ENCODE measurements at places on chromosomes 16 and 17.
A peak's percentile ranks its signal among the peaks of the same experiment; 100 is the strongest.

- DNase-seq: no peak
Measured at GRCh38 chr16:3589441-3589921, 12.3 kb upstream of the NLRC3 start.

- DNase-seq: no peak
Measured at GRCh38 chr16:68519225-68519745, 19.8 kb upstream of the ZFP90 start.

DNA sequence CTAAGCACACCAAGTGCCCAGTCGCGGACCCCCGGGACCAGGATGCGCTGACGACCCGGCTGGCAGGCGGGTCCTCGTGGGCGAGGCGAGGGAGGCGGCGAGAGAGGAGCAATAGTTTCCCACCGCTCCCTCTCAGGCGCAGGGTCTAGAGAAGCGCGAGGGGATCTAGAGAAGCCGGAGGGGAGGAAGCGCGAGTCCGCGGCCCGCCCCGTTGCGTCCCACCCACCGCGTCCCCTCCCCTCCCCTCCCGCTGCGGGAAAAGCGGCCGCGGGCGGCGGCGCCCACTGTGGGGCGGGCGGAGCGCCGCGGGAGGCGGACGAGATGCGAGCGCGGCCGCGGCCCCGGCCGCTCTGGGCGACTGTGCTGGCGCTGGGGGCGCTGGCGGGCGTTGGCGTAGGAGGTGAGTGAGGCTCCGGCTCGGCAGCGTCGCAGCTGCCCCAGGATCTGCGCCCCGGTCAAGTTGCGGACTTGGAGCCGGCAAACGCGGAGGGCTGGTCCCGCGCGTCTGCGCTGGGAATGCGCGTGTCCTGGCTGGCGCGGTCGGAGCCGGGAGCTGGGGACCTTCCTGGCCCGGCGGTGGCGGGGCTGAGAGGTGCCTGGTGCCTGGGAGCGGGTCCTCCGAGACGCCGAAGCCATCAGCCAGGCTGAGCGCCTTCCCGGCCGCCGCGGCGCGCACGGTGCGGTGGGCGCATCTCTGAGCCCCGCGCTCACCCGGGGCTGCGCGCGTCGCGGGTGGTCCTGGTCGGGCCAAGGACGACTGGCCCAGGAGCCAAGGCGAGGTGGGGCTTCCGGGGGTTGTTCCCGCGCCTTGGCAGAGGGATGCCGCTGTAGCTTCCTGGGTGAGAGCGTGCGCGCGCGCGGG, at the start of gene ITGB3:
Gene ITGB3, plus strand, starts transcription at position 287 of the 862 bp plus-strand sequence. Its CDS starts 35 bp downstream, at position 322.
- no peak for DNase-seq

DNA sequence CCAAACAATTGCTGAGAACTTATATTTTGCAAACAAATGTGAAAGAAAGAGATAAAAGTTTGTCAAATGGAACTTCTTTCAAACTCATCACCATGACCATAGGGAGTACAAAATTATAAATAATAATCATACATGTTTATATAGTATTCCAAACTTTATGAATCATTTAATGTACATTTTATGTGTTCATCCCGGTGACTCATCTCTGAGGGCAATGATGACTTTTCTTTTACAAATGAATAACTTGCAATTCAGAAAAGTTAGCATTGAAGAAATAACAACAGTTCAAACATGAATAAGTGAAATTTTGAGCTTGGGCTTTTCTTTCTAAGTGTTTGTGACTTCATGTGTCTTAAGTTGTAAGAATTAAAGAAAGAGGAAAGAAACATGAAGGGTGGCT, 66.3 kb upstream of the CDH8 start:
- DNase-seq: no peak

DNA sequence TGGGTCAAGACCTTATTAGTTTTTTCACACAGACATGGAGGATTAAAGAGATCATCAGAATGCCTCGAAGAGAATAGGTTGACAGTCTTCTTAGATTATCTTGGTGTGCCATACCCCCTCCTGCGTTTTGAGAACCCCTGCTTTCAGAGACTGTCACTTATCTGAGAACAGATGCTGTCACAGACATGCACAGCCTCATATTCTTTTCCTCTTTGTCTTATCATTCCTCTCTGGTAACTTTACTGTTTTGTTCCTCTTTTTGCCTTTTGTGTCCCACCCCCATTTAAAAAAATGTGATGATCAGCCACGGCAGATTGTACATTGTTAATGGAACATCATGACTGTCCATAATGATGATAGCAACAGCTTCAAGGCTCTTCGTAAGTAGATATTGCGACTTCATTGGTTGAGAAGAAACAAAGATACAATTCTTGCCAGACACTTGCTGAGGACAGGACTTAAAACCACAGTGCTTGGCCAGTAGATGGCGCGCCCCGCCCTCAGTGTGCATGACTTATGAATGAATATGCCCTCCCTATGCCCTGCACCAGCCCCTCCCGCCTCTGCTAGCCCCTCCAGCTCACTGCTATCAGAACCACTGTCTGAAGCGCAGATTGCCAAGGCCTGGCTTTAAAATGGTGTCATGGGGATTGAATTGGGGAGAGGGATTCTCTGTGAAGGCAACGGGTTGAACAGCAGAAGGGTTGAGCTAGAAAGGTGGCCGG, 2.6 kb upstream of the PITPNC1 start:
- DNase-seq: peak; percentile 66

DNA sequence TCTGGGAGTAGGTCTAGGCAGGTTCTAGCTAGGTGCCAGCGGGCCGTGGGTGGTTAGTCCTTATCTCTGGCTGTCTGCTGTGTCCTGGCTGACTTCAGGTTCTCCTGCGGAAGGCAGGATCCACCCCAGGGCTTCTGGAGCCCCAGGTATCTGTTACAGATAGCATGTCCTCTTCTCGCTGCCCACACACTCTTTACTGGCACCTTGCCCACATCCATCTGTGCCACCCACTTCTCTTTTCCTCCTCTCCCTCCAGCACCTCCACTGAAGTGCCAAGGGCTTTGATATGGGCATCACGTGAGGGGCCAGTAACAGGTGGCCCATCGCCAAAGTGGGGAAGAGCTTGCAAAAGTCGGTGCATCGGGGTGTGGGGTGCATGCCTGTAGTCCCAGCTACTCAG, 4.6 kb upstream of the MPP2 start:
- no peak for DNase-seq

- no peak for DNase-seq
Measured at GRCh38 chr17:49727380-49727779, 19.6 kb upstream of the SLC35B1 start.

DNA sequence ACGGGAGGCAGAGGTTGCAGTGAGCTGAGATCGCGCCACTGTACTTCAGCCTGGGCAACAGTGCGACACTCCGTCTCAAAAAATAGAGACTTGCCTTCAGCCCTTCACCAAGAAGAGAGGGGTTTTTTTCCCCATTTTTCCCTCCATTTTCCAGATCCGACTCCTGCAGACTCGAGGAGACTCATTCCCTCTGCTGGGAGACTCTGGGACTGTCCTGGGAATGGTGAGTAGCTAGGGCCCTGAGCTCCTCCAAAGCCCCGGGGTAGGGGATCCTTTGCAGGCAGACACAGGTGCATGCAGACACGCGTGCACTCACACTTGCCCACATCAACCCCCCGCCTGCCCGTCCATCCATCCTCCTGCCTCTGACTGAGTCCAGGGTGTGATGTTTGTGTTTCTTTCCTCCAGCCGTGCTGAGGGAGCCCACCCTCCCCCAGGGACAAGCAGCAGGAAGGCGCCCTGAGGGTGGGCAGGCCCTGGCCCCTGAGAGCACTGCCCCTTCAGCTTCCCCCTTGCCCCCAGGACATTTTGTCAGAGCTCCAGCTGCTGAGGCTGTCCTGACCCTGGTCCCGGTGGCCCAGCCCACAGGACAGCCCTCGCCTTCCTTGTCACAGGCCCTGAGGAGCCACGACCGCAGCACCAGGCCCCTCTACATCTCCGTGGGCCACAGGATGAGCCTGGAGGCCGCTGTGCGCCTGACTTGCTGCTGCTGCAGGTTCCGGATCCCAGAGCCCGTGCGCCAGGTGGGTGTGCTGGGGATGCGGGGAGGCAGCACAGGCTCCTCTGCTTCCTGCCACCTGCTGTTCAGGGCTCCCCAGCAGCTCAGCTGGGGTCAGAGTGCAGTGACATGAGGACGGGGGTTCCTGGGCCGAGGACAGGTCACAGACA, 10.2 kb downstream of the ENDOV start:
- no peak for DNase-seq

GRCh38 chr16:76287466-76287865, 10.3 kb downstream of the CNTNAP4 start:
- DNase-seq: no peak

GRCh38 chr16:65989861-65990604, 376.5 kb upstream of the CDH5 start:
- no peak for DNase-seq

GRCh38 chr16:66652661-66653360, 43.7 kb downstream of the CMTM4 start:
- no peak for DNase-seq

DNA sequence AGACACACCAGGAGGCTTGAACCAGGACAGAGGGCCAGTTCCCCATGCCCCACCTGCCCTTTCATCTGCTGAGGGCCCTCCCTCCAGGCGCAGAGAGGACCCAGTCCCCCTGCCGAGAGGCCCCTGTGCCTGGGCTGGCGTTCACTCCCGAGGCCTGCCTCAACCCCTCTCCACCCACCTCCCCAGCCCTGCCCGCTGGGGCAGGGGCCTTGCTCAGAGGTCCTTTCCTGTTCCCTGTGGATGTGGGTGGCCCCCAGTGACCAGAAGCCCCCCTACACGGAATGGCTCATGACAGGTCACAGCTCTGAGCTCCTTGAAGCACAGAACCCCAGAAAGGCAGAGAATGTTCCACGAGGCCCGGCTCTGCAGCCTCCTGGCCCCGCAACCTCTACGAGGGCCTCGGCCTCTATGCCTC, 6.7 kb downstream of the TMC6 start:
- DNase-seq: no peak

DNA sequence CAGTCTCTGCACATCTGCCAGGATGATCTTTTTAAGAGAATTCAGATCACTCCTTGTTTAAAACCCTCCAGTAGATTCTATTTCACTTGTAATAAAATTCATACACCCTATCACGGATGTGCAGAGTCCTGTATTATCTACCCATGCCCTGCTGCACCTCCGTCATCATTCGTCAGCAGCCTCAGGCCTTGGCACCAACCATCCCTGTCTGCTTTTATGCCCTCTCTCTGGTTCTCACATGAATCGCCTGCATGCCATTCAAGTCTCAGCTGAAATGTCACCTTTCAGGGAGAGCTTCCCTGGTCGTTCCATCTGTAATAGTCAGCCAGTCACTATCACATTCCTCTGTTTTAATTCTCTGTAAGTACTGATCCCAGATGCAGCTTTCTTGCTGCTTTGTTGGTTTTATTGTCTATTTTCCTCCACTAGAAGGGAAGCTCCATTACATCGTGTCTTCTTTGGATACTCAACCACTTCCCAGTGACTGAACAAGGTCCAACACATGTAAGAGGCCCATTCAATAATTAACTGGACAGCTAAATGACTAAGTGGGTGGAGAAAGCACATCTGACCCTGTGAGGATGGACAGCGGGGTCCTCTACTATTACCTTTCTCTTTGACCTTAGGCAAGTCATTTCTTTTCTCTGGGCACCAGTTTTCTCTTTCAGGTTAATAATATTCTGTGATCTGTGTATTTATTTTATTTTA, 81.2 kb upstream of the GOT2 start:
- no peak for DNase-seq

- no peak for DNase-seq
Measured at GRCh38 chr17:33520426-33521330, 227.6 kb upstream of the ASIC2 start.

- DNase-seq: no peak
Measured at GRCh38 chr16:72923757-72924156, 124.2 kb downstream of the ZFHX3 start.

- no peak for DNase-seq
Measured at GRCh38 chr16:11675561-11676511, 7.6 kb downstream of the SNN start.

- DNase-seq: no peak
Measured at GRCh38 chr16:12896562-12896961, 4.8 kb upstream of the SHISA9 start.
